Stimulated activated CD4-positive, alpha-beta T cell treated with anti-CD3 and anti-CD28 coated beads, Interleukin-1b, Interleukin-23, amount 100 ng/mL, for 1 hour (primary cell): ENCODE measurements at places on chromosomes 11 and 22.

DNA sequence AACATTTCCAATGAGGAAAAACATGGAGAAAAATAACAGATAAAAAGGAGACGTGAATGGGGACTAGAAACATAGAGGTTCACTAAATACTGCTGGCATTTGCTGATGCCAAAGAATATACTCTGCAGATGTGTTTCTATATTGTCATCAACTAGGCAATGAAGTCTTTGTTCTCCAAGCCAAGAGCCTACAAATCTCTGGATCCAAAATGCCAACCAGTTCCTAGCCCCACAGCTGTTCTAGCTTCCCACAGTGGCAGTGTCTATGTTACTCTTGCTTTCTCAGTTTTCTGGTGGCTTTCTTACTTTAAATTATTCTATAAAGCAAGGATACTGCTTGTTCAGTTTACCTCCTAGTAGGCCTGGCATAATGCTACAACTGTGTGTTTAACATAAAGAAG is 977.9 kb upstream of the CCDC90B start:
- DNase-seq: no peak

GRCh38 chr11:30495437-30495836 is 90.7 kb downstream of the MPPED2 start:
- no peak for DNase-seq

DNA sequence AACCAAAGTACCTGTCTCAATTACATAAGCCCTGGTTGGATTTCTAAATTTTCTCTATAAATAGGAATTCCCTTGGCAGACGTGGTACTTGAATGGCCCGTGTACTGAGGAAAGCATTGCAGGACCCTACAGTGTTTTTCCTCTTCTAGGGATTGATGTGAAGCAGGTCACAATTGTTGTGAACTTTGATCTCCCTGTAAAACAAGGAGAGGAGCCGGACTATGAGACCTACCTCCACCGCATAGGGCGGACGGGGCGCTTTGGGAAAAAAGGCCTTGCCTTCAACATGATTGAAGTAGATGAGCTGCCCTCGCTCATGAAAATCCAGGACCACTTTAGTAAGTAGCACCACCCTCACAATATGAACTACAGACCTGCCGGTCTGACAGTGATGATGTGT is 16.7 kb downstream of the DDX25 start:
- no peak for DNase-seq

- DNase-seq: no peak
Observed at GRCh38 chr22:37215890-37216289, 3.6 kb upstream of the SSTR3 start.

DNA sequence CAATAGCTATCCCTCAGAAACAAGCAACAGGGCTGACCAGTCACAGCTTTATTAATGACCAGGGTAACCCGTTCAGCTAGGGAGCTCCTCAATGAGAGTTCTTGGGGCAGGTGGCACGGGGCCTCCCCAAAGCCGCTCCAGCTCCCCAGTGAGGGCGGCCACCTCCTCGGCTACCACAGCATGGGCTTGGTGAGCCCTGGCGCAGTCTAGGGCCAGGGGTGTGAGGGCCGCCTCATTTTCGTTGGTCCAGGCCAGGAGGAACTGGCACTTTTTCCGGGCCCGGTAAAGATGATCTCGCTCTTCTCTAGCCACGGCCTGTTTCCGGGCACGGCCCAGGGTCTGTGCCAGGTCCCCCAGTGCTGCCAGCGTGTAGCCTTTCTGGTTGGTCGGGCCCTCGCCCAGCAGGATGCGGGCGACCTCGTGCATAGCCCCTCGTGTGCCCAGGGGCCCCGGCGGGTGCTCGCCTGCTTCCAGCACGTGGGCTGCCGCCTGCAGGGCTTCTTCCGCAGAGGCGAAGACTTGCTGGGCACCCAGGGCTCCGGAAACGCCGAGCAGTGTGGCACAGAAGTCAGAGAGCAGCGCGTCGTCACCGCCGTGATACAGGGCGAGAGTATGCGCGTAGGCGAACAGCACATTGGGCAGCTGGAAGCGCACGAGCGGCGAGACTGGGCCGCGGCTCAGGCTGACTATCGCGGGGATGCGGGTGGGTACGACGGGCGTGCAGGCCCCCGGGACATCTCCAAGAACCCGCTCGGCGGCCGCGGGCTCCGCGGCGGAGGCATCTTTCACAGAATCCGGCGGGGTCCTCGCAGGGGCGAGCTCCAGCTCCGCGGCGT is 913 bp downstream of the ZNHIT2 start:
- DNase-seq: no peak

GRCh38 chr22:41876675-41877074 is 38.2 kb downstream of the SHISA8 start:
- DNase-seq: no peak

DNA sequence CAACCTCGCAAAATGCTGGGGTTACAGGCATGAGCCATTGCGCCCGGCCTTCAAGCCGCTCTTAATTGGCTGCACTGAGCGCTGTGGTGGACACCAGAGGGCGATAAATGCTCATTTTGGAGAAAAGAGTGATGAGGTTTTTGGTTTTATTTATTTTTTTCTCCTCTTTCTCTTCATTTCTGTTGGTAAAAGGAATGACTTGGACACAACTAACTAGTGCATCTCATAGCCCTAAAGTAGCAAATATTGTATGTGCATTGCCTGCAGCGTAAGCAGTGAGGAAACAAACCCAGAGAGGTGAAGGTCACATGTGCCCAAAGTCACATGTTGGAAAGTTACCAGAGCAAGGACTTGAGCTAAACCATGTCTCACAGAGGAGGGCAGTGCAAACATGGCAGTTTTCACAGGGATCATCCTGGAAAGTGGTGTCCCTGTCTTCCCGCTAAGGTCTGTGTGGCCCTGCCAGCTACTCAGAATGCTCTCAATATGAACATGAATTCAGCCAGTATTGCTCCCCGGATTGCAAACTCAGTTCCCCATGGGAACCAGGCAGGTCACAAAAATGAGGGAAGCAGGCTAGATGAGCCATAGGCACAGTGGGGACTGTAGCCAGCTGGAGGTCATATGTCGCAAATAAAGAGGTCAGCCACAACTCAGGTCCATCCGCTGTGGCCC is 8.6 kb upstream of the CD82 start:
- no peak for DNase-seq

- DNase-seq: no peak
Observed at GRCh38 chr22:43078522-43078921, 10.7 kb downstream of the TTLL1 start.

DNA sequence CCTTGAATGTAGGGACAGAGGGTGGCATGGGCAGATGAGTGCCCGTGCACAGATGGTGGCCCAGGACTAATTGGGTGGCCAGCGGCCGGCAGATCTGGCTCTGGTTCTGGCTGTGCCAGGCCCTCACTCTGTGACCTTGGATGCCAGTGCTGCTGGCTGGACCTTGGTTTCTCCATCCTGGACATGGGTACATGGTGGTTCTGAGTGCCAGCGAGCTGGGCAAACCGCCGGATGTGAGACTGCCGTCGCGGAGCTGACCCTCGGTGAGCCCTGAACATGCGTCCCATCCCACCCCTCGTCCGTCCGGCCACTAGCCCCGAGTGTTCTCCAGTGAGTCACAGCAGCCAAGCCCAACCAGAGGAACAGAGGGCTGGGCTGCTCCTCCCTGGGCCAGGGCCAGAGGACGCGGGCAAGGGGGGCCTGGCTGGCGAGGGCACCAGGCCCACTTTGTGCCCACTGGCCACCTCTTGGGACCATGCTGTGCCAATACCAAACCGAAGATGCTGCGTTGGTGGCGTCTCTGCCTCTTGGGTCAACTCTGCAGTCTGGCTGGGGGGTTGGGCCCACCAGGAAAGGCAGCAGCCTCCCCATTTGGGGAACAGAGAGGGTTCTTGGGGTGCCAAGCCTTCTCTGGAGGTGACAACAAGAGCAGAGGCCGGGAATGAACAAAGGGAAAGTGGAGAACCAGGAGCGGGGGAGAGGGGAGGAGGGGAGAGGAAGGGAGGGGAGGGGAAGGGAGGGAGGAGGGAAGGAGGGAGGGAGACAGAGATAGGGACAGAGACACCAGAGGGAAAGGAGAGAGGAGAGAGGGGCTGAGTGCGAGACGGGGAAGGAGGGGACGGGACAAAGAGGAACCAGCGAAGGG is 10.7 kb downstream of the LSP1 start:
- DNase-seq: no peak

DNA sequence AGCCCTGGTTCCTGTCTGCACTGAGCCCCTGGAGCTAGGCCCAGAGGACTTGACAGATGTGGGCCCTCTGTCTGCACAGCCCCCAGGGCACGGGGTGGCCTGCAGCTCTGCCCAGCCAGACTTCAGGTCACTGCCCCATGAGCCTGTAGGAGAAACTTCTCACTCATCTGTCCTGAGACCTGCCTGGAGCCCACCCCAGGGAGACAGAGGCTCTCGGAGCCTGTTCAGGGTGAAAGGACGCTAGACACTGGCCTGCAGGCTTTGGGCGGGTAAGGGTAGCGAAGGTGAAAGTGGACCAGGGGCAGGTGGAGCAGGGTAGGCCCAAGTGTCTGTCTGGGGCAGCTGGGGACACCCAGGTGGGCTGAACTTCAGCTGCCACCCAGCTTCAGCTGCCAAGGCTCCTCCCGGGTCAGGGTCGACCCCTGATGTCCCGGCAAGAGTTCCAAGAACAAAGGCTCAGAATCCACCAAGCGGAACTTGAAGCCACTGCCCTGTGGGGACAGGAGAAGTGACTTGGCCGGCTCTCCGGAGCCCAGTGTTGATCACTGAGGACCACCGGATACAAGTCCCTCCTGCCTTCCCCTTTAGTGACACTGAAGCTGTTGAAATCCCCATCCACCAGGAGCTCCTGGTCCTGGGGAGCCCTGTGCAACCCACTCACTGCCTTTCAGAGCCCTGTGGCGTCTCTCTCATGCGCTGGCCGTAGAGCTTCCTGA is 90.3 kb downstream of the KCNQ1 start:
- no peak for DNase-seq

DNA sequence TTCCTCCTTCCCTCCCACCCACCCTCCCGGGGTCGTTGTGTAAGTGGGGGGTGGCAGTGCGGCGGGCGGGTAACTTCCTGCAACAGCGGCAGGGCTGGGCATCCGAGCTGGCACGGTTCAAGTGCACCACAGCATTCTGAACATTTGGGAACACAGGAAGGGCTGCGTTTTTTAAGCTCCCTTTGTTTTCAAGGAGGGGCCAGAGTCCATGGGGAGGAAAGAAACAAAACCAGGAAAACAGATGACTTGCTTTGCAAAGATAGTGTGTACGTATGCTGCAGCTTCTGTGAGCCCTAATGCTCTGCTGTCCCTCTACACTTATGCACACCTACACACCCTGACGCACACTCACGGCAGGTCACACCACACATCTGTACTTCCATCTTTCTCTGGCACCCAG is 152.5 kb downstream of the FBXO7 start:
- DNase-seq: no peak
